A549 treated with DMSO at 1 μM for 4 hours (cell line): ENCODE measurements at places on chromosomes 7 and 10. TPM values are rescaled to one million over a fixed set of nuclear protein-coding genes. Genes with fewer than 3 reads are reported as not detected.

PAPOLB gene
- total RNA-seq, result not detected in 5 replicates

ERVW-1 gene
- total RNA-seq, result not detected in 5 replicates

ATP6V0A4 gene
- total RNA-seq, result 0.13 to 0.29 TPM (median 0.22 TPM) in 5 replicates

ADO gene
- total RNA-seq, result 19.0 to 23.5 TPM (median 21.5 TPM) in 5 replicates

AOAH gene
- total RNA-seq, result 0.06 to 0.13 TPM in 2 of 5 replicates, not detected in the others

ASZ1 gene
- total RNA-seq, result not detected in 5 replicates

CLRN3 gene
- not detected in 5 replicates for total RNA-seq

POLD2 gene
- total RNA-seq, result 142 to 177 TPM (median 159 TPM) in 5 replicates

GLRX3 gene
- total RNA-seq, result 188 to 262 TPM (median 237 TPM) in 5 replicates

LEP gene
- not detected in 5 replicates for total RNA-seq

CABCOCO1 gene
- 0.11 to 0.33 TPM (median 0.23 TPM) in 4 of 5 replicates, not detected in the other for total RNA-seq

TMEM229A gene
- total RNA-seq, result not detected in 5 replicates

SFTPD gene
- 0.16 to 0.44 TPM (median 0.21 TPM) in 4 of 5 replicates, not detected in the other for total RNA-seq

CALML5 gene
- not detected in 5 replicates for total RNA-seq

LMBR1 gene
- 21.7 to 32.4 TPM (median 29.6 TPM) in 5 replicates for total RNA-seq

MOSPD3 gene
- 17.2 to 20.3 TPM (median 18.1 TPM) in 5 replicates for total RNA-seq

PI4K2A gene
- 27.9 to 32.8 TPM (median 31.9 TPM) in 5 replicates for total RNA-seq

KNDC1 gene
- total RNA-seq, result 1.3 to 3.2 TPM (median 1.7 TPM) in 5 replicates

AMZ1 gene
- total RNA-seq, result 0.01 to 0.05 TPM in 2 of 5 replicates, not detected in the others

LRRD1 gene
- total RNA-seq, result not detected in 5 replicates

ZKSCAN1 gene
- 8.0 to 12.2 TPM (median 10.6 TPM) in 5 replicates for total RNA-seq

GPR15LG gene
- not detected in 5 replicates for total RNA-seq

ALOX5 gene
- total RNA-seq, result 0.13 to 0.66 TPM (median 0.28 TPM) in 5 replicates

ITIH2 gene
- total RNA-seq, result 0.19 to 0.53 TPM (median 0.32 TPM) in 5 replicates

CBX3 gene
- 234 to 267 TPM (median 257 TPM) in 5 replicates for total RNA-seq

SLC16A12 gene
- 0.02 to 0.04 TPM in 2 of 5 replicates, not detected in the others for total RNA-seq
